Natural killer cell (primary cell): ENCODE measurements at places on chromosomes 4 and X. TPM values are rescaled to one million over a fixed set of nuclear protein-coding genes. Genes with fewer than 3 reads are reported as not detected.

ADGRG2 gene
- not detected for total RNA-seq

FGF16 gene
- not detected for total RNA-seq

CDS1 gene
- 0.14 TPM for total RNA-seq

CXCR3 gene
- 13.7 TPM for total RNA-seq

ARHGAP24 gene
- total RNA-seq, result 3.6 TPM

ZFP42 gene
- not detected for total RNA-seq
